ENCODE measurements at places on chromosomes 4 and X.
A peak's percentile ranks its signal among the peaks of the same experiment; 100 is the strongest.

DNA sequence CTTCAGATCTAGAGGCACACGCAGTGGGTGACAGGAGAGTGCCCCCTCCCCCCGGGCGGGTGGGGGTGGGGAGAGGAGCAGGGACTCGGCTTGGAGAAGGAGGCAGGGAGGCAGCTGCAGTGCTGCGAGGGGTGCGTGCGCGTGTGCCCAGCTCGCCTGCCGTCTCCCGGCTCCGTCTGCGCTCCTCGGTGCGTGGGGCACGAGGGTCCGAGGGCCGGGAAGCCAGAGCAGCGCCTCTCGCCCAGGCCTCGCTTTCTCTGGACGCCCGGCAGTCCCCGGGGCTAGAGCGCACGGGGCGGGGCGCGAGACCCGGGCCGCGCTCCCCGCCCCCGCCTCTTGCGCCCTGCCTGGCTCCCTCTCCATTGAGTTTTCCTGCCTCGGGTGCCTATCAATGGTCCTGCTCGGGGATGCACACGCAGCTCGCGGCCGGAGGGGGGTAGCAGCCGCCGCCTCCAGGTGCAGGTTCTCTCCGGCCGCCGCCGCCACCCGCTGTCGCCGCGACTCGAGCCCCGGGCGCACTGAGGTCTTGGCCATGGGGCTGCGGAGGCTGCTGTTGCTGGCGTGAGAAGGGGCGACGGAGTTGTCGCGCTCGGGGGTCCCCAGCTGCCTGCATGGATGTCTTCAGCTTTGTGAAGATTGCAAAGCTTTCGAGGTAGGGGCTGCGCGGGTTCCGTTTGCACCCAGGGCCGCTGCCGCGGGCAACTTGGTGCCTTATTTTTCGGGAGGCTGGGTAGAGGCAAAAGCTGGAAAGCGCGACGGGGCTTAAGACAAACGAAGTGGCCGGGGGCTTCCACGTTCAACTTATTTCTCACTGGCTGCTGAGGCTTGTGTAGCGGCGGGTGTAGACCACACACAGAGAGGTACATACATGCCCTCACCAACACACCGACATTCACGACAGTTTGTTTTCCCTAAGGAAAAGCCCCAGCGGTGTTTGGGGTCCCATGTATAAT is at the start of gene FRMPD4:
Gene FRMPD4, plus strand, starts transcription at position 113 of the 953 bp plus-strand sequence. Its CDS starts 499 bp downstream, at position 612.
- peak; percentile 9 for DNase-seq

- no peak for DNase-seq
These were observed 108.5 kb downstream of the ZNF330 start for GRCh38 chr4:141329174-141329569.

DNA sequence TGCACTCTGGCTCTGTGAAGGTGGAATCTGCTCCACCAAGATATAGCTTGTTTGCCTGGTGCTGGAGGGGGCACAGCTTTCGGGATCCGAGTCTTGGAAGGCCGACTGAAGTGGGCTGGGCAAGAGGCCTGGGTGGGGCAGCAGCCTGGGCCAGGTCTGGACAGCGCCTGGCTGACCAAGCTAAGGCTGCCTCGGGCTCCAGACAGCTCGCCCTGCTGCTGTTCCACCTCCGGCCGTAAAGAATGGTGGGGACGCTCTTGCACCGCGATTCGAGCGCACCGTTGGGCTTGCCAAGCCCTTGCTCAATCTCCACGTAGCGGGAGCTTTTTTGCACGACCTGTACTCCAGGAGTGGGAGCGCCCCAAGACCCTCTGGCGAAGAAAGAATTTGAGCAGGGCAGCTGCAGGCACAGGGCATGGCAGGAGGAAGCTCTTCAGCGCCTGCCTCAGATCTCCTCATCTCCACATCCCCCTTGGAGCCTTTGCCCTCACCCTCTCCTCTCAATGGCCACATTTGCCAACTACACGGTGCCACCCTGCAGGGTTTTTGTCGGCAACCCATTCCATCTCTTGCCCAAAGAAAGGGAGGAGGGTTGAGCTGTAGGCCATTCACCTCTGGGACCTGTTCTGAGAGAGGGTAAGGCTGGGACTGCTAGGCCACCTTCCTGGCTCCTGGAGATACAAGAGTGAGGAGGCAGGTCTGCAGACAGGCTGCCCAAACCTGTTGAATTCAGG is 18.9 kb downstream of the CNGA2 start:
- DNase-seq = peak; percentile 50

- DNase-seq = no peak
These were observed 49.2 kb downstream of the SMARCAD1 start for GRCh38 chr4:94256828-94257227.

GRCh38 chr4:57719456-57719855 is 609.3 kb upstream of the IGFBP7 start:
- no peak for DNase-seq

GRCh38 chr4:65983061-65983460 is 312.8 kb upstream of the EPHA5 start:
- no peak for DNase-seq

DNA sequence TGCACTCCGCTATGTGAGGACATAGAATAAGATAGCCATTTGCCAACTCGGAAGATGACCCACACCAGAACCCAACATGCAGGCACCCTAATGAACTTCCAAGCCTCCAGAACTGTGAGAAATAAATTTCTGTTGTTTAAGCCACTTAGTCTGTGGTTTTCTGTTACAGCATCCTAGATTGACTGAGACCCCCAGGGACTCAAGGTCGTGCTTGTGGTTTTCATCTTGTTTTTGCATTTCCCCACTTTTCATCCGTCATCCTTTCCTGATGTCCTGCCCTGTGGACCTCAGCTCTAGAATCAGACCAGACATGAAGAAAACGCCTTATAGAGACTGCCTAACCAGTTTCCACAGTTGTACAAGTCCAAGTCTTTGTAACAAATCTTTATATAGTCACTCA is 54.4 kb downstream of the MCUB start:
- DNase-seq = no peak

DNA sequence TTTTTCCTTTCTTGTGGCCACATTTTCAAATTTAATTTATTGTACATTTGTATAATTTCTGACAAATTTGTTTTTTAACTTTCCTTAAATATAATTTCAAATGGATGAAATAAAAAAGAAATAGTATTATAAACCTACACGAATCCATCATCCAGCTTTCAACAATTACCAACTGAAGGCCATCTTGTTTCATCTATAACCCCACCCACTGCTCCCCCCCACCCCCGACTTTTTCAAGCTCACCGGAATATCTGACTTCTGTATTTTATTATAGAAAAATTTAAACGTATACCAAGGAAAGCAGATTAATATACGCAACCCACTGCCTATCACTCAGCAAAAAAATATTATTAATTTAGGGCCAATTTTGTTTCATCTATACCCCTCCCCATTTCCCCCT is 1.1 kb downstream of the MORF4L2 start:
- DNase-seq = no peak

- DNase-seq = no peak
These were observed 15.6 kb upstream of the CLDN24 start for GRCh38 chr4:183337833-183338232.

- no peak for DNase-seq
These were observed 392.2 kb downstream of the PPP1R2C start for GRCh38 chrX:42385730-42386129.

GRCh38 chr4:40238008-40238699 is 41.3 kb downstream of the RHOH start:
- no peak for DNase-seq

DNA sequence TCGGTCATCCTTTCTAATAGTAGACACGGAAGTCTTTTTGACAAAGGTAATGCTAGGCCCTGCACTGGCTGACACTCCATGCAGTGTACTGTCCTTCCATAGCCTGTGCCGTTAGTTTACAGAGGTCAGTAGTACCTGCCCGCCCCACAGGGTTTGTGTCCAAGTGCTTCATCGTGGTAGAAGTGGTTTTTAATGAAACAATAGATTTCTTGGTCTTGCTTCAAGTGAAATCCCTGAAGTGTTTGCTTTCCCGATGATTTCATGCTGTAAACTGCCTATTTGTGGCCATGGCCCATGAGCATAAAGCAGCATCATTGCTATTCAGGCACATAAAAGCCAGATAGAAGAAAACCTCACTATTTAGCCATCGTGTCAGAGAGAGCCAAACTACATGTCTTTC is 139.3 kb downstream of the GPR143 start:
- no peak for DNase-seq

DNA sequence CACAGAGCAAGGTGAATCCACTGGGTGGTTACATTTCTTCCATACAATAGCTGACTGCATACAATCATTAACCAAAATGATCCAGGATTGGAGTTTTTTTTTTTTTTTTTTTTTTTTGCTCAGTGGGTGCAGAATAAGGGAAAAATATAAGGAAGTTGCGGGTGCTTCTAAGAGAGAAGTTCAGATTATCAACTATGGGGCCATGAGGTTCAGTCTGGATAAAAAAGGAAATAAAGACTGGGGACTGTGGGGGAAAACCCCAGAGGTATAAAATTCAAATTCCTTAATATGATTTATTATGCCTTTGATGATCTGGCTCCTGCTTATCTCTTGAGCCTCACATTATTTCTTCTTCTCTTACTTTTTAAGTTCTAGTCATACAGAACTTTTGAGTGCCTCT is 5.9 kb upstream of the EIF1AX start:
- DNase-seq = no peak

- no peak for DNase-seq
These were observed 2.1 kb downstream of the MPC1L start for GRCh38 chrX:40625294-40625693.

- no peak for DNase-seq
These were observed 24.5 kb upstream of the ADH7 start for GRCh38 chr4:99459546-99460042.

GRCh38 chr4:16078195-16078760 is 5.5 kb downstream of the PROM1 start:
- no peak for DNase-seq

GRCh38 chrX:51608766-51609165 is 9.9 kb downstream of the CENPVL3 start:
- no peak for DNase-seq

GRCh38 chr4:112510291-112511092 is 5.5 kb downstream of the NEUROG2 start:
- no peak for DNase-seq

DNA sequence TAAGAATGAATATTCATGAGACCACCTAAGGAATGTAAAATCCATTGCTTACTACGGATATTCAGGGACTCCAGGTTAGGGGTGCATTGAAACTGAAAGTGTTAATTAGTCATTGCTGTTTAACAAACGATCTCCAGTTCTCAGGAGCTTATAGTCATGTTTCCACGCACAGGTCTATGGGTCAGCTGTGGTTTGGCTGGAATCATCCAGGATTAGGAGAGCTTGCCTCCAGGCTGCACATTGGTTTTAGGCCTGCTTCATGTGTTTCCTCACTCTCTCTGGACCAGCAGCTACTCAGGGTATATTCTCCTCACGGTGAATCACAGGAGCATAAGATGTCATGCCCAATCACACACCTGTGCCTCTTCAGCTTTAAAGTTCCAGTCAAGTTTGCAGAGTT is 98.9 kb downstream of the ATXN3L start:
- no peak for DNase-seq

DNA sequence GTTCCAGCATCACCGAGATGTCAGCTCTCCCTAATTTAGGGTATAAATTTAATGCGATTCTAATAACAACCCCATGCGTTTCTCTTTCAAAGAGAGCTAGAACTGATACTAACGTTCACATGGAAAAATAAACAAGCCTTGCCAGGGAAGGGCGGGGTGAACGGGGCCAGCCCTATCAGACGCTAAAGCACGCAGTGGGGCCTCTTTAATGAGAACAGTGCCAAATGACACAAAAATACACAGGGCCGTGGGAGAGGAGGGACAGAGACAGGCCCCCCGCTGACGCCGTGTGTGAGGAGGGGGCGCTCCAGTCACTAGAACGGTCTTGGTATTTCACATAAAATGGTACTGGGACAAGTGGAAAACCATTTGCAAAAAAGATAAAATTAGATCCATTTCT is 21.3 kb upstream of the ADRA2C start:
- no peak for DNase-seq

- DNase-seq = no peak
These were observed 99.6 kb downstream of the UGT8 start for GRCh38 chr4:114698231-114698630.

DNA sequence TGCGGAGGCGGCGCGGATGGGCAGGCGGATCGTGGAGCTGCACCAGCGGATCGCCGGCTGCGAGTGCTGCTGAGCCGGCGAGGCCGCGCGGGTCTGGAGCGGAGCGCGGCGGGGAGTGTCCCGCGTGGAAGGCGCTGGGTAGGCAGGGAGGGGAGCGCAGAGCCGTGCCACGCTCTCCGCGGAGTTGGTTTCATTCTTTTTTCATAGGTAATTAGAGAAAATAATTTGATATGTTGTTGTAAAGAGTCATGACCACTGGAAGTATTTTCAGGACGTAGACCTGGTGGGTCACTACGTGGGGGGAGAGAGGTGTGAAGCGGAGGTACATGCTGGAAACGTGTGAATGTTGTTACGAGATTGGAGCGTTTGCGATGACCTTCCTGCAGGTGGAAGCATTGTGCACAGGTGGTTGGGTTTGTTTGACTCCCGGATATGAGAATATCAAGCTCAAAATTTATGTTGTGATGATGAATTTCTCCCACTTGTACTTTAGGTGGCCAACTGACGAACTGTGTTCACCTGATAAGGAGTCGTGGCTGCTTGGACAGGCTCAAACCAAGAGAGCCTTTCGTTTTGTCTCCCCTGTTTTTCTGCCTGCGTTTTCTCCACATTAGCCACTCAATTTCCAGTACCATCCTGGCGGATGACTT is 19.1 kb upstream of the S100P start:
- no peak for DNase-seq

DNA sequence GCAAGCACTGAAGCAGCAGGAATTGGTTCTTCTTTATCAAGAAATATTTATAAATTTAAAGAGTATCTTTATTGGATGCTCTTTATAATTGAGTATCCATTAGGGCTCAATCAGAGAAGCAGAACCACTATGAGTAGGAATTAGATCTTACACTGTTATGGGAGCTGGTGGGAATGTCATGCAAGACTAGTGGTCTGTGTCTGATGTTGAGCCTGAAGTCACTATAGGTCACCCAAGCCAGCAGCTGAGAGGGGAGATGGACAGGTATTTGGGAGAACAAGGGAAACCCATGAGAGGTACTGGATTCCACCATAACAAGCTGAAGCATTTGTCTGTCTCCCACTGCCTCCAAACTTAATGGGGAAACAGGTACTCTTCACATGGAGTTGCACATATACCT is 283.7 kb upstream of the BOD1L1 start:
- no peak for DNase-seq

DNA sequence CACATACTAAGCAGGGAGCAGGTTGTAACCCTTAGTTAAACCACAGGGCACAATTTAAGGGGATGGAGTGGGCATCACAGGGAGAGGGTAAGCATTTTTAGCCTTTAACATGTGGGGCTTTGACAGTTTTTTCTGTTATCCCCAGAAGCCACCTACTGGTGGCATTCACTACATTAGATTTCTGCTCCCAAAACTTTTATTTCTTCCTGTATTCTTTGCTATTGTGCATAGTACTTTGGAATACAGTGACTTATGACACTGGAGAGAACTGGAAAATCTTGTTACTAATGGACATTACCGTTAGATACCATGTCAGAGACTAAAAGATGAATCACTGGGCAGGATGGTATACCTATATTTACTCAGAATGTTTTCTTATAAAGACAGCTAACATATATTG is 7.3 kb downstream of the TRIM75 start:
- DNase-seq = no peak

Data from neural crest cell (in vitro differentiated cells).